ENCODE measurements at places on chromosomes 7 and 10.
A peak's percentile ranks its signal among the peaks of the same experiment; 100 is the strongest.

- DNase-seq: no peak
Observed at GRCh38 chr7:151767557-151767956, 109.4 kb downstream of the PRKAG2 start.

- DNase-seq: no peak
Observed at GRCh38 chr10:26463986-26464385, 25.8 kb downstream of the APBB1IP start.

GRCh38 chr7:74094224-74095101 is 10.9 kb downstream of the LIMK1 start:
- DNase-seq: peak; percentile 57

DNA sequence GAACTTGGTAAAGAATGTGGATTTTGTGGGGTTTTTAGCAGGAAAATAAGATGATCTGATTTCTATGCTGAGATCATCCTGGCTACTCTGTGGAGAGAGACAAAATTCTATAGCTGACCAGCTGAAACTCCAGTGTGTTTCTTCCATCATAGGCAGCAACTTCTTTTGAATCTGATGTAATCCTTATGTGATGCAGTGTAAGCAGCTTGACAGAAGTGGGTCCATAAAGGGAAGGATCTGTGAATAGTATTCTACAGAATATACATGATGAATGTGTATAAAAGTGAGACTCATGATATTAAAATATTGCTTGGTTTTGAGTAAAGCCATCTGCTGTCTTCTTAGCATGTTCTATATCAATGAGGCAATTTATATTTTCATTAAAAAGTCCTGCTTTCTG is 4.4 kb downstream of the MYO3A start:
- DNase-seq: no peak

DNA sequence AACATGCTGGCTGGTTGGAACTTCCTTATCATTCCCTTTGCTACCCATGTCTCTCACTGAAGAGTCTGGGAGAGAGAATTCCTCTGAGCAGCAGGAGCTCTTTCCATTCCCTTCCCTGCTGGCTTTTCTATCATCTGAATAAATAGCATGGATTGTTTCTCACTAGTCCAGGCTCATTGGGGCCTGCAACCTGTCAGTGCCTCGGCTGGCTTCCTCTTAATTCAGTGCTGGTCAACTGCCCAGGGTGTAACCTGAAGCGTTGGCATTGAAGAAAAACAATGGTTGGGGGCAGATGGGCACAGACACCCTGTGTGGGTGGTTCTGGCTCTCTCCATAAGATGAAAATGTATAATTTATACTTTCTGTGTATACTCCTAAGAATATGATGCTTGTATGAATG is 155.6 kb downstream of the ANLN start:
- no peak for DNase-seq

GRCh38 chr7:16710651-16711050 is 42.9 kb upstream of the TSPAN13 start:
- no peak for DNase-seq

DNA sequence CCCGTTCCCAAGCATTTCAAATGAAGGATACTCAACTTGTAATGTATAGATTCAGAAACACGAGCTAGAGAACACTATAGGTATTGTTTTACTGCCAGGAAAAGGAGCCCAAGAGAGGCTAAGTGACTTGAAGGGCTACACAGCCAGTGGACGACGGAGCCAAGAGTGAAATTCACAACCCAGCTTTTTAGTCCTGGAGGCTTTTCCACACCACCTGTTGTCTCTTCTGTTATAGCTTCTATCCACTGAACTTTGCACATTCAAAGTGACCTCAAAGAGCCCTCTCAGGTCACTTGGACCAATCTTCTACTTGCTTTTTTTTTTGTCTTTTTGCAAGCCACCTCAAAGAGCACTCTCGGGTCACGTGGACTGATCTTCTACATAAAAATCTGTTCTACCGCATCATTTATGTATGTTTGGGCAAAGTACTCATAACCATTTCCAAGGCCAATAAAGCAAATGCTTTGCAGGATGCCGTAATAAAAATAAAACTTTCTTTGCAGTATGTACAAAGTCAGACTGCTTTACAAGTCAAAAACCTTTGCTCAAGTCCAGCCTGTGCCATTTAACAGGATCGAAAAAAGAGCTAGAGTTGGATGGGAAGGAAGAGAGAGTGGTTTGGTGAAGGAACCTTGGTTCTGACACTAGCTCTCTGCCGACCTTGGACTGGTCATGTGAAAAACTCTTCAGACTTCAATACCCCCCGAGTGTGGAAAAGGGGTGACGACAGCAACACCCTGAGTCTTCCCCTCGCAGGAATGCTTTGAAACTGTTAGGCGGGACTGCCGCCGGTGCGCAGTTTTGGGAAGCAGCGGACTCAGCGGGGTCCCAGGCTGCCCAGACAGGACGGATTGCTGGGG is 821 bp downstream of the SLC35B4 start:
- DNase-seq: no peak

DNA sequence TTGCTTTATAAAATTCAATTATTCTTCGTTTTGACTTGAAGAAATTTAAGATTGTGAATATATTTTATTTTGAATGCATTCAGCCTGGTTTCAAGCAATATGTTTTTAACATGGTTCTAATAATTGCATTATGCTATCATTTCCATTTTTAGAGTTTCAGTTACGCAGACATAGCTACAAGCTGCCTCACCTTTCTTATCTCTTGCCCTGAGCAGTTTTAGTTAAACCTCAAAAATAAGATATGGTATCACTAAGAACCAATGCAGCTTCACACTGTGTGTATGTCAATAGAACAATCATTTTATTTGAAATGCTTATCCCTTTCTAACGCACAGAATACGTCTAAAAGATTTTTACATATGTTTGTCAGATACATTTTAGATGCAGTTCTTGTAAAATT is 632.6 kb upstream of the KCND2 start:
- DNase-seq: no peak
